GM13977 (cell line): ENCODE measurements at places on chromosomes 1 and 21.

GRCh38 chr1:34740161-34740868 is 14.5 kb upstream of the GJB5 start:
- DNase-seq = no peak

- no peak for DNase-seq
Observed at GRCh38 chr1:199976496-199977144, 50.9 kb upstream of the NR5A2 start.

DNA sequence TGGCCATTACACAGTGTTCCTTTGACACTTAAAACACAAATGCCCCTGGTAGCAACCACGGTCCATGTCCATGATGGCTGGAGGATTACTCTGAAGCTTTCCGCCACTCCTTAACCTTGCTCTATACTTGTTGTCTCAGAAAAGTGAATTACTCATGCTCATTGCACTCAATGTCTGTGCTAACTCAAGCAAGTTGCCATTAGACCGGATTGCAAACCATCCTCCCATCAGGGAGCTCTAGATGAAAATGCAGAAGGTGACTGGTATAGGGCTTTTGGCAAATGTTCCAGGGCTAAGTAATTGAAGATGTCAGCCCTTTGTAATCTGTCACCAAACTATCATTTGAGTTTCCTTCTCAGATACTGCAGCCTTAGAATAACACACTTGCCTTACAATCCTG is 1288.3 kb upstream of the B3GALT2 start:
- no peak for DNase-seq

DNA sequence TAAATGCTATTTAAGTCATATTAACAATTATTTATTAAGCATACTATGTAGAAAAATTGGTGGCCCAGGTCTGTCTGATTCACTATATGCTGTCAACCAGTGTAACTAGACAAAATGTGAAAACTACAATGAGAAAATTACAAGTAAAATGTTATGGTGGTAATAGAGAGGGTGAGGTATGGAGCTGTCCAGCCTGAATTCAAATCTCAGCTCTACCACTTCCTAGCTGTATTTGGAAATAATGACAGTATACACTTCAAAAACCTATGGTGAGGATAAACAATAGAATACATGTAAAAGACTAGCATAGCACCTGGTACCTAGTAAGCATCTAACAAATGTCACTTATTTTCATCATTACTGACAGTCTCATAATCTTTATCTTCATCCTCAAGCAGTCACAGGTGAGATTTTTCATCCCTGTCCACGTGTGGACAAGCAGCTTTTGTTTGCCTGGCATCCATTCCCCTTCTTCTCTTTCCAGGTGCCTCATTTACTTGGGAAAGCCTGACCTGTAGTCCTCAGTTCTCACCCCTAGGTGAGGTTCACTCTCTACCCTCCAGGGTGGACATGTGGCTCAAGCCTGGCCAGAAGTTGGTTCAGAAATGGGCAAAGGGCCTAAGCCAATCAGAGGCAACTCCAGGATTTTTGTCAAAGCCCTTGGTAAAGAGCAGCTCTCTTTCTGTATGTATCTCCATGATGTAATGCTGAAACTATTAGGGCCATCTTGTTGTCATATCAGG is 29.5 kb downstream of the EGLN1 start:
- no peak for DNase-seq

DNA sequence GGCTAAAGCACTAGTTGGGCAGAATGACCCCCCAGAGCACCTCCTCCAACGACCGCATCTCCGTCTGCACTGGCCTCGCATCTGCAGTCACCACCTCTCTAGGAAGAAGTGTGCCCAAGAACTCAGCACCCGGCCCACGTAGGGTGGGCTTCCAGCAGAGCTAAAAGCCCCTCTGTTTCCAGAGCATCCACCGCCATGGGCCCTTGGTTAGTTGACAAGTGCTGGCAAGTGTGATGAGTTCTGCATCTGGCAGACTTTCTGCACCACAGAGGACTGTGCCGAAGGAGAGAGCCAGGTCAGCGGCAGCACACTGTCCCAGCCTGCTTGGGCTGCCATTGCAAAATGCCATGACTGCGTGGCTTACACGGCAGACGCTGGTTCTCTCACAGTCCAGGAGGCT is 76.4 kb upstream of the COL6A1 start:
- no peak for DNase-seq

DNA sequence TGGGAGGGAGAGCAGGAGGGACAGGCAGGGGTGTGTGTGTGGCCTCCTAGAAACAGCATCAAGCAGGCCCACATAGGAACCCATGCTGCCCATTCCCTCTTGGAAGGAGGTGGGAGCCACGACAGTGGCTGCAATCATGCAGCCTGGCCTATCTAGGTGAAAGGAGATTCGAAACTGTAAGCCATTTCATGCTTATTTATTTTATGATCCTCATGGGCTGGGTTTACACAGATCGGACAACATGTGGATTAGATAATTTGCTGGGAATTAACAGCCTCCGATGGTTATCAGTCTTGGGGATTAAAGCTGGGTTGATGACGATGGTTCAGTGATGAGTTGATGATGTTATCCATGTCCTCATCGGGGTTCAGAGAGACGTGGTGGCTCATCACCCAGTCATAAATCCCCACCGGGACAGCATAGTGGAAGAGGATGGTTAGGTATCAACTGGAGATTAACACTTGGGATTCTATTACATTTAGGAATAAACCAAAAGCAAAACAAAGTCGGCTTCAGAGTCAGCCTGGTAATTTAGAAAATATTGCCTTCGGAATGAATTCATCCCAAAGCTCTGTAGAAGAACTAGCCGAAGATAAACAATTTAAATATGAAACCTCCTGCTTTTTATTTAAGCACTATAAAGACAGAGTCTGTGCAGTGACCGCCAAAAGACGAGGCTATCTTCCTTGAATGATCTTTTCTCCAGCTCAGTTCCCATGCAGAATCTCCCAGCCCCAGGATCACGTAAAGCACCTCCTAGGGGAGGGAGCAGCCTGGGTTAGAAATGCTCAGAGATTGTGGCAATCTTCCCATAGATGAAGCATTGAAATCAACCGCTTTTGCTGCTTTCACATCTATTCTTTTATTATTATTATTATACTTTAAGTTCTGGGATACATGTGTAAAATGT is 252.8 kb downstream of the FOXD2 start:
- no peak for DNase-seq

GRCh38 chr1:169133801-169134502 is 27.5 kb downstream of the ATP1B1 start:
- no peak for DNase-seq

DNA sequence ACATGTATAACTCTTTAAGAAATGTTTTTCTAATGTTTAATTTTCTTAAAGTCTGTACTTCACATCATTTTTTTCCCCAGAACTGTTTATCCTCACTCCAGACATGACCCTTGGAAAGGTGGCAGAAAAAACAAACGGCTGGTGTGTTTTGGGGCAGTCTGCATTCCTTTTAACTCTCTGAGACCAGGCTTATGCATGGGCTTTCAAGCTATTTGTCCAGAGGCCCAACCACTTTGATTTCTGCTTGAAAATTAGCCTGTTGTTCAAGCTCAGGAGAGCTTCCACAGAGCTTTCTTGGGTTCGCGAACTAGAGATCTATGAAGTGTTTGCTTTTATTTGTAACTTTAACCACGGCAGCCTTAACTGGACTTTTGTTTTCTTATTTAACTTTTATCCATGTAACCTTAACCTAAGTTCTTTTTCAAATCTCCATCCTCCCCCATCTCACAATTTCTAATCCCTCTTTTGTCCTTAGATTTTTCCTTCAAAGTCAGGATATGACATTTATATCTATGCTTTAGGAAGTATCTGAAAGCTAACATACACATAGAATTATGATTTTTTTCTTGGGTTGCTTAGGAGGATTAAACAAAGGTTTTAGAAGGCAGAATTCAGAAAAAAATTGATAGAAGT is 111.8 kb downstream of the FGGY start:
- DNase-seq = no peak

GRCh38 chr1:203996126-203996525 is 76.8 kb upstream of the SOX13 start:
- DNase-seq = no peak

GRCh38 chr1:109477821-109478220 is 5.9 kb upstream of the ATXN7L2 start:
- no peak for DNase-seq

DNA sequence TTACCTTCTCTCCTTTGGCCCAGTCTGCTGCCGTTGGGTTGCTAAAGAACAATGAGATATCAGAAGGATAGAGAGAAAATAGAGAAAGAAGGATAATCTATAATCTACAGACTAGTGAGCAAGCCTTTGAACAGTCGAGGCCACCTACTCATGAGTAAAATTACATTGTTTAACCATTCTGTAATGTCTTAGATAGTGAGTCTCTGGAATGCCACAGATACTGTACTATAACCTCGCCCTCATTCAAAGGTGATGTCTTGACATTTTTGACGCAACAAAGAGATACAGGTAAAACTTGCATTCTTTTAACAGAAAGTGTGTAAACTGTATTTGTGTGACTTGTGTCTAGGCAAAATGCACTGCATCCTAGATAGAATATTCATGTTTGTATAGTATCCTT is 77.9 kb downstream of the LAMC1 start:
- no peak for DNase-seq

DNA sequence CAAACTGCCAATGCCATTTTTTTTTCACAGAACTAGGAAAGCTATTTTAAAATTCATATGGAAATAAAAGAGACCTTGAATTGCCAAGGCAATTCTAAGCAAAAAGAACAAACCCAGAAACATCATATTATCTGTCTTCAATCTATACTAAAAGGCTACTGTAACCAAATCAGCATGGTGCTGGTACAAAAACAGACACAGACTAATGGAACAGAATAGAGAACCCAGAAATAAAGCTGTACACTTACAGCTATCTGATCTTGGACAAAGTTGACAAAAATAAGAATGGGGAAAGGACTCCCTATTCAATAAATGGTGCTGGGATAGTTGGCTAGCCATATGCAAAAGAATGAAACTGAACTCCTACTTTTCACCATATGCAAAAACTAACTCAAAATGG is 50.5 kb downstream of the RGS4 start:
- no peak for DNase-seq

GRCh38 chr1:154584267-154584994 is 16.9 kb downstream of the CHRNB2 start:
- DNase-seq = no peak

DNA sequence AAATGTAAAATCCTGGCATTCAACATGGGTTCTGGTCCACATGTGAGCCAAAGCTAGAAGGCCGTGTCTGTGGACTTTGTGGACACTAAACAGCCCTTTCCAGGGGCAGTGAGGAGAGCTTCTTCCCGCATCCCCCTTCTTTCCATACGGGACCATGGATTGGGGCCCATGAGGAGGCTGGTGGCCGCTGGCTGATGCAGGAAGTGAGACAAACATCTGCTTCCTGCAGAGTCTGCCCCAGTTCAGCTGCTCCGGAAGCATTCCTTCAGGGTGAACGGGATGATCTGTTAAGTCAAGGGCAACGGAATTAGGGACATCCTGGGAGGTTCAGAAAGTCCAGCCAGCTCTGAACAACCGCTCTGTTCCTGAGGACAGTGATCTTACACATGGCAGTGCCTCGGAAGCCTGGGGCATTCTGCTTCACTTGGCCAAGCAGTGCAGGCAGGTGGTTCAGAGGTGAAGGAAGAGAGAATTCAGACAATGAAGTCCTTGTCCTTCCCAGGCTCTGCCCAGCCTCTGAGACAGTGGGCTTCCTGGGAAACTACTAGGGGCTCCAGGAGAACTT is 1.5 kb downstream of the CA6 start:
- no peak for DNase-seq

DNA sequence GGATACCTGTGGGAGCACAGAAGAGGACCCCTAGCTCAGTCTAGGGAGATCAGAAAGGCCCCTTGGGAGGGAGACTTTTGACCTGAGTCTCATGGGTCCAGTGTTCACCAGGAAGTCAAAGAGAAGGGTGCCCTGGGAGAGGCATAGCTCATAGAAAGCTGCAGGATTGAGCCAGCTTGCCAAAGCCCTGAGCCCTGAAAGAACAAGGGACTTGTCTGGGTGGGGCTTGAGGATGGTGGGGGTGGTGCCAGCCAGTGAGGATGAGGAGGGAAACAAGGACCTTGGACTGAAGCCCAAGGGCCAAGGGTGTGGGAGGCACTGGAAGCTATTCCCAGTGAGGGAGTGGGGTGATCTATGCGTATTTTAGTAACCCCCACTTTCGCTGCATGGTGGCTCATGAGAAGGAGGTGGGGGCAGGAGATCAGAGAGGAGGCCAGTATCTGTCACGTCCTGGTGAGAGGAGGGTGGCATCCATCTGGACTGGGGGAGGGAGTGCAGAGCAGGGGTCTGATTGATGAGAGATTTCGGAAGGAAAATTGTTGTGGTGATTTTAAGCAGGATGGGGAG is 28.4 kb downstream of the DMBX1 start:
- no peak for DNase-seq

- DNase-seq = no peak
Observed at GRCh38 chr1:223500560-223501425, 107.6 kb downstream of the CCDC185 start.

DNA sequence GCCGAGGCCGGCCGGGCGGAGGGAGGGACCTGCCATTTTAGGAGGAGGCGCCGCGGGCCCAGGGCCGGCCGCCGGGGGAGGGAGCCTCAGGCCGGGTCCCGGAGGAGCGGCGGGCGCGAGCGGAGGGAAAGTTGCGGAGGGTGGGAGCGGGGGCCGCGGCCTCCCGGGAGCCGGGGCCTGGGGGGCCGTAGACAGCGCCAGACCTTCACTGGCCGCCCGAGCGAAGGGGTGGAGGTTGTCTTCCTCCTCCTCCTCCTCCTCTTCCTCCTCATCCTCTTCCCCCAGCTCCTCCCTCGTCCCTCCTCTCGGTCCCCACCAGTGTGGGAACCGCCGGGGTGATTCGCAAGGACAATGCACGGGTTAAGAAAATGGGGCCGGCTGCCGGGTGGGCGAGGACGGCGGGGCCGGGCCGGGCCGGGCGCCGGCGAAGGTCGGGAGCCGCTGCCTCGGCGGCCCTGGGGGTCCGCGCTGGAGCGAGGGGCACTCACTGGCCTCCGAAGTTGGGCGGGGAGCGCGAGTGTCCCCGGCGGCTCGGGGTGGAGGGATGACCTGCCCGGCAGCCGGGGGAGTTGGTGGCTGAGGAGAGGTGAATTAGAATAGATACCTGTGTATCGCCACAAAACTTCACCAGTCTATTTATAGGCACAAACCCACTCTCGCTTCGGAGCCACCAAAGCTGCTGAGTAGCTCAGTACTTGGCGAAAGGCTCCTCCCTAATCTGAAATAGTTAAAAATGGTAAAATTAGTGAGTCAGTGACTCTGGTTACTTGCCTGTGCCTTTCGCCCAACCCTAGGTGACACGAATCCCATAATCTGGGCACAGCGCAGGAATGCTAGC is 1.3 kb downstream of the DYRK1A start:
- DNase-seq = peak; percentile 48

DNA sequence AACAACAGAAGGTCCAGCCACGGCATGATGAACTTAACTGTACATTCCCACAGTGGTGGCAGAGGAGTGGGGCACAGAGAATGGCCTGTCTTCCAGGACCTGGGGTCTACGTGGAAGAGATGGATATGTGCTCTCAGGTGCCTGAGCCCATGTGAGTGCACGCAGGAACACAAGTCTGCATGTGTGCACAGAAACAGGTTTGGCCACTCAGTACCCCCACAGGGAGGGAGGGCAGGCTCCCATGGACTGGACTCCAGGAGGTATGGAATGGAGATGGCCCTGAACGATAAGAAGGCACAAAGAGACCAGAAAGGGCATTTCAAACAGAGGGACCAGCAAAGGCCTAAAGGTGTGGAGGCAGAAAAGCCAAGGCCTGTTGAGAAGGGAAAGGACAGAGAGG is 10.8 kb downstream of the COL9A2 start:
- DNase-seq = no peak
